ENCODE measurements at places on chromosomes 1 and 21.
A peak's percentile ranks its signal among the peaks of the same experiment; 100 is the strongest.

GRCh38 chr1:210746024-210746731 lies 387.8 kb downstream of the KCNH1 start:
- no peak for DNase-seq

DNA sequence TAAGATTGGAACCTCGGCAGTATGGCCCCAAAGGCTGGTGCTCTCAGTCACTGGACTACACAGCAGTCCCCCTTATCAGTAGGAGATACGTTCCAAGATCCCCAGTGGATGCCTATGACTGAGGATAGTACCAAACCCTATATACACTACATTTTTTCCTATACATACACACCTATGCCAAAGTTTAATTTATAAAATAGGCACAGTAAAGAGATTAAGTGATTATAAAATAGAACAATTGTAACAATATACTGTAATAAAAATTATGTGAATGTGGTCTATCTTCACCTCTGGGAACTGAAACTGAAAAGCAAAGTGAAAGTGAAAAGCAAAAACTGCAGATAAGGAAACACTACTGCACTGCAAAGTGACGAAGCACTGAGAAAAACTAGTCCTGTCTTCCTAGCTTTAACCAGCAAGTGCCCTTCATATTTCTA lies 96.8 kb downstream of the INTS7 start:
- DNase-seq, result no peak

- no peak for DNase-seq
Measured at GRCh38 chr1:41465741-41466140, 18.7 kb downstream of the EDN2 start.

DNA sequence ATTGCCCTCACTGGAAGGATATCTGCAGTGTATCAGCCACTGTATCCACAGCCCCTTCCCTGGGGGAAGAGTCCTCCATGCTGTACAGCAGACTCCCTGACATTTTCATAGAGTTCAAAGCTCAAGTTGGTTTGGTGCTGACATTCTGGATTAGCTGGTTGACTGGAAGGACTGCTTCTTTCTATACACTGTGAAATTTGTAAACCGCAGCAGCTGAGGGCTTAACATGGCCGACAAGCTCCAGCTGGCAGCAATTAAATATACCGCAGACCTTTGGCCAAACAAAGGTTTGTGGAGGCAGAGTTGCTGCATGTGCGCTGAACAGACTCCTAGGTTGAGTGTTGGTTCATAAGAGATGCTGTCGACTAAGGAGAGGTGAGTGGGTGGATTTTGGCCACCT lies 126.4 kb downstream of the DHRS3 start:
- DNase-seq, result no peak

DNA sequence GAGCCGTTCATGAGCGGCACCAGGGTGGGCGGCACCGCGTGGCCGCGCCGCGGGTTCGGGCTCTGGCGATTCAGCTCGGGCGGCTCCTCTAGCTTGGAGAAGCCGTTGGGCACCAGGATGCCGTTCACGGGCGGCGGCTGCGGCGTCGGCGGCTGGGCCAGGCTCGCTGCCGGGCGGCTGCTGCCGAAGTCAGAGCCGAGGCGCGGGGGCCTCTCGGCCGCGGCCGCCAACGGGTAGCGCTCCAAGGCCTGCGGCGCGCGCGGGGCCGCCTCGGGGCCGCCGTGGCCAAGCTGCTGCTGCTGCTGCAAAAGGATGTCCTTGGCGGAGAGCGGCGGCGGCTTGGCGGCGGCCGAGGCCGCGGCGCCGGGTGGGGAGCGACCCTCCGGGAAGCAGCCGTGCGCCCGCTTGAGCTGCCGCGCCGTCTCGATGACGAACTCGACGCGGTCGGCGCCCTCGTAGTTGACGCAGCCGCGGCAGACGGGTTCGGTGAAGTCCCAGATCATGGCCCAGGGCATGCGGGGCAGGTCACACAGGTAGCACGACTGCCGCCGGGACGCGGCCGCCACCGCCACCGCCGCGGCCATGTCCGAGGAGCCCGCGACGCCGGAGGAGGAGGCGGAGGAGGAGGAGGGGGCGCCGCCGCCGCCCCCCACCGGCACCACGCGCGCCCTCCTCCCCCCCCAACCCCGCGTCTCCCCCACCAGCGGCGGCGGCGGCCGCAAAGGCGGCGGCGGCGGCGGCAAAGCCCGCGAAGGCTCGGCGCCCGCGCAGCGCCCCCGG lies 877 bp downstream of the IRF2BP2 start:
- DNase-seq, result peak; percentile 40

DNA sequence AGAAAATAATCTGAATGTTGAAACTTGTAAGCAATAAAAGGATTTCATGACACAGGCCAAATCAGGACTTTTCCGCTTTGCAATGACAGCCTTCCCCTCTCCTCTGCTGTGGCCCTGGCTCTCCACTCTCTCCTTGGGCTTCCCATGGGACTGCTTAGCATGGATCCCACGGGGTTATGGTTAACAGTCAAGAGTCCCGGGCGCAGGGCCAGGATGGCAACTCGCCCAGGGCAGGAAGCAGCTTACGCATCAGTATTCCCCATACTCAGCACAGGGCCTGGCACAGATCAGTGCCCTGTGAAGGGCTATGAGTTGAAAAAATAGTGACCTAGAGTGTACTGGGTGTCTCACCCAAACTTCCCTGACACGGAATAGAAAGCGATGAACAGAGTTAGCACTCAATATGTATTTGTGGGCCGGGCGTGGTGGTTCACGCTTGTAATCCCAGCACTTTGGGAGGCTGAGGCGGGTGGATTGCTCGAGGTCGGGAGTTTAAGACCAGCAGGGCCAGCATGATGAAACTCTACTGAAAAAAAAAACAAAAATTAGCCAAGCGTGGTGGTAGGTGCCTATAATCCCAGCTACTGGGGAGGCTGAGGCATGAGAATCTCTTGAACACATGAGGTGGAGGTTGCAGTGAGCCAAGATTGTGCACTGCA lies 29.1 kb upstream of the GRHL3 start:
- peak; percentile 97 for DNase-seq

DNA sequence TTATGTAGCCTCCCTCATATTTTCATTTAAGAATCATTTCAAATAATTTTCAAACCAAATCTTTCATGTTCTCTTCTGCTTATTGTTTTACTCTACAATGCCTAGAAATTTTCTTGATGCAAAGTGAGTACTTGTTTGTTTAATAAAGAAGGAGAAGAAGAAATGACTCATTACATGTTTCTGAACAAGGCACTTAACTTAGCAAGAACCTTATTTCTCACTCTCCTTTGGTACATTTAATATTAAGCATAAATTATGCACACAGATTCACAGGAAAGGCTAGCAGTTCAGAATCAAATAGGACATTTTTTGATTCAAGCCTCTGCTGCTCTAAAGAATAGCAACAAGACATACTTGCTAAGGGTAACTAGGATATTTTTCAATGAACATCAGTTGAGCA lies 9.1 kb downstream of the SCYL3 start:
- no peak for DNase-seq

- DNase-seq, result peak; percentile 86
Measured at GRCh38 chr1:225449261-225449660, 21.4 kb upstream of the LBR start.

DNA sequence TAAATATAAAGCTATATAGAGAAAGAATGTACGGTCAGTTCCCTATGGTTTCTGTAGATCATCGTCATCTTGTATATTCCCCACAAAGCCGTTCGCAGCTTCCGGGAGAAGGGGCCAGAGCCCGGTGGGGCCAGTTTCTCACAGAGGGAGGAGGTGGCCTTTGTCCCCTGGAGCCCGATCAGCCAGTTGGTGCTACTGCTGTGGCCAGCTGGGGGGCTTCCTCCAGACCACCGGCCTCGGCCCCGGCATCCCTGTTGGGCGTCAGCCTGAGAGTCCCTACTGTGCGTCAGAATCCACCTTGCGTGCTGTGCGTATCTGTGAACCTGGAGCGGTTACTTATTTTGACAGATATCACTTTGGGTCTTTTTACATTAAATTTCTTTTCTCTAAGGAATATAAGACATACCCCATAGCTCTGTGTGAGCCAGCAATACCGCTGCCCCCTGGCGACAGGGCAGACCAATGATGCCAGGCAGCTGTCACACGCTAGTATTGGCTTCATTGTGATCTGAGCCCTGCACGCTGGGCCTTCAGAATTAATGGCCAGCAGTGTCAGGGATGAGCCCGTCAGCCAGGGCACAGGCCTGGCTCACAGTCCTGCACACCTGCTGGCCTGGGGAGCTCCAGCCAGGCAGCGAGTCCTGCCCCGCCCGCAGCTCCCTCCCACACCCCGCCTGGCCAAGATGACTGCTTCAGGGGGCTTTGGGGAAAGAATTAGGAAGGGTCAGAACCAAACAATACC lies 145.9 kb downstream of the PGBD5 start:
- no peak for DNase-seq

DNA sequence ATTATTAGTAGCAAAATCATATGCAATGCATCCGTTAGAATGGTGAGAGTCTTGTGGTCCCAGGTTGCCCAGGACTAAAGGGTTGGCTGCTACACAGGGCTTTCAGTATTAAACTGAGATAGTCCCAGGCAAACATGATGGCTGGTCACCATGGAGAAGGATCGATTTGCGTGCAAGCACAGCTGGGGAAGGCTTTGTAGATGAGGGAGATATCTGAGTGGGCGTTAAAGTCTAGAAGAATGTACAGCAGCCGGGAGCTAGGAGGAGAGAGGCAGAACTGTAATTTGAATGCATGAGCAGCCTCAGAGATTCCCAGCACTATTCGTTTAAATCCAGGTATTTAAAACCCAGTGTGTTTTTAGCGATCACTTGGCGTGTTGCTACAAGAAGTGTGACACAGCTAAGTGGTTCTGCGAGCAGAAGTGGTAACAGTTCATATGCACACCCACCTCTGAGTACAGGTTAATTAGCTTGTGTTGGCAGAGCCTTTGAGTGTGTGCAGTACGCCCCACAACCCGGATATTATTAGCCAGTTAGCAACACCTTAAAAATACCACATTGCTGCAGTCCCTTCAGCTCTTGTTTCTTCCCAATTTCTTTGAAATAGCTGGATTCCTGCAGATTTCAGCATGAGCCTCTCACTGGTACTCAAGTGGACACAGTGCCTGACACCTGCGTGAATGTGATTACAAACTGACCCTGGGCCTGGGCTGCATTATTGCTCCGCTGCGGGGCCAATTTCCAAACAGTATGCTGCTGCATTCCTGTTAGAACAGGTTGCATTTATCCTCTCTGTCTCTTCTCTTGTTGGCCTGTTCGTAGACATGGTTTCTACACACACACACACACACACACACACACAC lies 67.2 kb upstream of the SCAF4 start:
- no peak for DNase-seq

GRCh38 chr21:30502041-30502440 lies at the start of gene KRTAP19-5:
Gene KRTAP19-5 (minus strand): TSS chr21:30502141. CDS start chr21:30502090, 51 bp downstream.
- no peak for DNase-seq

- no peak for DNase-seq
Measured at GRCh38 chr1:240496941-240497340, 115.0 kb downstream of the GREM2 start.

DNA sequence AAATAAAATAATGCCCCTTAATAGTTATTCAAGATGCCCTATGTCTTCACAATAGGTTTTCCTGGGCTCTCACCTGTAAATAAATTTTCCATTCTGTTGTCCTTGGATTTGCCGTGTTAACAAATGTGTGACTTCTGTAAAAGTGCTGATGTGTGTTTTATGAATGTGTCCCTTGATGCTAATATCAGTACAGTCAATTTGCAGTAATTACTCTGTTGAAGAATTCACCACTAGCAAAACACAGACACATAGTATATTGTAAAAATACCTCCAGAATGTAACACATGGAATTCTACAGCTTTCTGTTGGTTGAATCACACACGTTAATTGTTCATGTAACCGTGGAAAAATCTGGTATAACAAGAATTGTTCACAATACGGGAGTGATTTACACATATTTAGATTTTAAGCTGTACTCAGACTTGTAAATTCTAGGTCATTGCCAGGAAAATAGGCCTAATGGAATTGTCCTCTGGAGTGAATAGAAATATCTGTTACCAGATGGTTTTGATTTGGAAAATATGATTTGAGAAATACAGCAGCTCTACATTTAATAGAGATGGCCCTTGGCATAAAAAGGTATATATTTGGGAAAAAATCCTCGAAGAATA lies 36.7 kb upstream of the KCNK2 start:
- DNase-seq, result no peak

- DNase-seq, result peak; percentile 95
Measured at GRCh38 chr1:165903672-165904071, 76.3 kb downstream of the UCK2 start.

DNA sequence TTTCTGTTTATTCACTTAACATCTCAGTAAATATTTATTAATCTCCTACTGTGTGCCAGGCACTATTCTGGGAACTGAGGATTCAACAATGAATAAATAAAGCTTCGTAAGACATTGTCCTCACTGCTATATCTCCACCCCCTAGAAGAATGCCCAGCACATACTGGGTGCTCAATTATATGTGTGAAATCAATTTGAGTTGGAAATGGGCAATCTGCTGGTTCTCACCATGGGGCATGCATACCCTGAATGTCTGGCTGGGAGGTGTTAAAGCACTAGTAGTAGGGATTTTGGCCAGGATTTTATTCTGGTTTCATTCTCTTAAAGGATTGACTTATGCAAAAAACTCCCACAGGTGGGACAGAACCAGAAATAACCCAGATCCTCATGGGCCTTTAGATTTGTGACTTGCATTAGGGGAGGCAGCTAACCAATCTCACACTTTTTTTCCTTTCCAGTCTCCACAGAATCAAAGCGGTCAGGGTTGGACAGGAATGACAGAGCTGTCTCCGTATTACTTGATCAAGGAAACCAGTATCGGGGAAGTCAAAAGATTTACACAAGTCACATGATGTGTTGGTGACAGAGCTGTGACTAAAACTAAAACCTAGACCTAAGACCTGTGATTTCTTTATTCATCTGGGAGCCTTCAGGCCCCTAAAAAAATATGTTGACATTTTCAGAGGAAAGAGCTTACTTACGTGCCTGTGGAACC lies 12.8 kb downstream of the GFI1 start:
- no peak for DNase-seq

DNA sequence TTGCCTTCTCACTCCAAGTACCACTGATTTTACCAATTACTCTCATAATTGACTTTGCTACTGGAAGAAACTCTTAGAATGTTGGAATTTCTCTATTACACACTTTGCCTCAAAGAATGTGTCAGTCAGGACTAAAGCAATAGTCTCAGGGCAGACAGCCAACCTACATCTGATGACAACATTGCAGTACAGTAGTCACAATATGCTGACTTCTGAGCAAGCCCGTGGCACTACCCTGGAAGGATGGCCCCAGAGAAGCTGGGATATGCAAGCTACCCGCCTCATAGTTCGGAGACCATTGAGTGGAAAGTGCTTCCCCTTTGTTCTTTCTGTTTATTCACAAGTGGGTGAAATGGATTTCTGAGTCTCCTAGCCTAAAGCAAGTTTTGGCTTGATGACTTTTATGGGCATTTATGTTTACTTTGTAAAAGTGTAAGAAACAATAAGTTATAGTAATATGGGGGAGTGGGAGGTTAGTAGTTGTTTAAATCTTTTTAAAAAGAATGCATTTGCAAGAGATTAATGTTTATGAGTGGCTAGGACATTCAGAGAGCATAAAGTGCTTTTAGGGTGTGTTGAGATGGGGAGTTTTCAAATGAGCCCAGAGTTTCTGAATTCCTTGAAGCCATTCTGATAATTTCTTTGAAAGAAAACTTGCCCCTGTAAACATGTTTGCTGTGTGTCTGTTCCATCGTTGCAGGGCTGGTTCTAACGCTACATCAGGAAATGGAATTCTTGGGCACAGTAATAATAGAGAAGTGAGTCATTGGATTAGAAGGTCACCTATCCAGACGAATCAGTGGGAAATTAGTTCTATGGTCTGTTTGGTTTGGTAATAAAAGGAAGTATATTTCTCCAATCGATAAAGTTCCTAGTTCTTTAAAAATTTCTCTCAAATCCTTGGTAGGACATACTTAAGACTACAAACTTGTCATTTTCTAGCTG lies 63.8 kb downstream of the LMO4 start:
- DNase-seq, result peak; percentile 65

All from HT1080 (cell line).